A549 treated with ZK216348 at 1 μM for 4 hours (cell line): ENCODE measurements at places on chromosomes 3 and 15. TPM values are rescaled to one million over a fixed set of nuclear protein-coding genes. Genes with fewer than 3 reads are reported as not detected.

AQR gene
- total RNA-seq: 30.9 to 36.2 TPM (median 33.5 TPM) in 5 replicates

PPP1R14D gene
- 0.24 to 0.41 TPM in 2 of 5 replicates, not detected in the others for total RNA-seq

CELF6 gene
- total RNA-seq: 0.07 to 0.25 TPM (median 0.15 TPM) in 5 replicates

ZKSCAN7 gene
- not detected in 5 replicates for total RNA-seq

OR5K3 gene
- total RNA-seq: not detected in 5 replicates

FGD5 gene
- total RNA-seq: 0.07 TPM in 2 of 5 replicates, not detected in the others

IGF1R gene
- 41.2 to 72.0 TPM (median 48.7 TPM) in 5 replicates for total RNA-seq

CSTA gene
- 0.71 to 1.5 TPM (median 0.88 TPM) in 5 replicates for total RNA-seq

FOXL2 gene
- 2.5 to 6.0 TPM (median 4.8 TPM) in 5 replicates for total RNA-seq

SLC24A5 gene
- not detected in 5 replicates for total RNA-seq
